Smooth muscle cell of the umbilical artery (primary cell): ENCODE measurements at places on chromosomes 5 and 9. TPM values are rescaled to one million over a fixed set of nuclear protein-coding genes. Genes with fewer than 3 reads are reported as not detected.

C1QTNF3 gene
- total RNA-seq, result 0.30 and 0.60 TPM in 2 replicates

ACER2 gene
- 3.6 and 4.0 TPM in 2 replicates for total RNA-seq

SLC9A3 gene
- total RNA-seq, result 0.30 and 0.65 TPM in 2 replicates

HDAC3 gene
- 44.2 and 49.2 TPM in 2 replicates for total RNA-seq

IFNK gene
- not detected in 2 replicates for total RNA-seq

PDE6A gene
- total RNA-seq, result not detected in 2 replicates

NMUR2 gene
- total RNA-seq, result not detected in 2 replicates

BHMT gene
- total RNA-seq, result not detected in 2 replicates

ANKDD1B gene
- 1.5 and 1.6 TPM in 2 replicates for total RNA-seq

DAB2 gene
- total RNA-seq, result 46.3 and 76.8 TPM in 2 replicates

COL23A1 gene
- total RNA-seq, result 0.09 TPM in 1 of 2 replicates, not detected in the other

LCP2 gene
- not detected in 2 replicates for total RNA-seq

AGPAT2 gene
- 33.3 and 36.0 TPM in 2 replicates for total RNA-seq

CDH12 gene
- total RNA-seq, result not detected in 2 replicates

GNA14 gene
- 0.05 TPM in 1 of 2 replicates, not detected in the other for total RNA-seq
